ENCODE measurements at places on chromosomes 4 and X.
A peak's percentile ranks its signal among the peaks of the same experiment; 100 is the strongest.

DNA sequence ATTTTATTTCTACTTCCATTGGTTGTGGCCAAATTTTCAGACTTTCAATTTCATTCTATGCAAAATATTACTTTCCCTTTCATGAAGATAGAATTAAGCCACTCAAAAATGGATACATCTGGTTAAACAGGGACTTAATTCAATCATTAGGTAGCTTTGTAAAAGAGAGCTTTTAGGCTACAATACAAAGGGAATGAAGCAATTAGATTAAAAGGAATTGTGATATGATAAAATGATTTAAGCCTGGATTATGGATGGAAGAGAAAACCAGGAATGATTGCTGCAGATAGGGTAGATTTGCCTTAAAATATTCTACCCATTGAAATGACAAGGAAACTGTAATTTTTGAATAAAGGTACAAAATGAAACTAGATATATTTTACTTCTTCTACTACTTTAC lies 134.6 kb upstream of the PDHA2 start:
- DNase-seq, result no peak

GRCh38 chrX:11329021-11329420 lies 35.8 kb downstream of the AMELX start:
- peak; percentile 64 for DNase-seq

GRCh38 chr4:74097116-74097515 lies 1.9 kb downstream of the CXCL2 start:
- no peak for DNase-seq

DNA sequence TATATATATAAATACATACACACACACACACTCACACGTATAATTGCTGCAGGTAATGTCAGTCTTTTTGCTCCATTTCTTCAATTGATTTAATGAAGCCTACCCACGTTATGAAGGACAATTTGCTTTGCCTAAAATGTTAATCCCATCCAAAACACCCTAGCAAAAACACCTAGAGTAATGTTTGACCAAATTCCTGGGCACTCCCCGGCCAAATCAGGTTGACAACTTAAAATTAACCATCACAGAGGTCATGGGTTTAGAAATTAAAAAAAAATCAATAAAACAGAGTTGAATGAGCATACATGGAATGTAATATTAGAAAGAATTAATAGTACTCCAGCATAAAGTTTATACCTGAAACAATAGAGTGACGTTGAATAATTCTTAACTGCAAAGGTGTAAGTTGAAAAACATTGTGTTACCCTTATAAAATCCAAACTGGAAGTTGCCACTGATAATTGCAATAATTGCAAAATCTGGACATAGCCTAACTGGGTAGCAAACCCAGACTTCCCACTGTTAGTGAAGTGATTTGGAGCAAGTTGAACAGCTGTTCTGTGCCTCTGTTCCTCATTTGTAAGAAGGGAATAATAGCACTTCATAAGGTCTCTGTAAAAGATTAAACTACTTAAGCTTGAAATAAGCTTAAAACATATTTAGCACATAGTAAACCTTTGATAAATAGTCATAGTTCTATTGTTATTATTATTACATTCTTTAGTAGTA lies 2120.5 kb downstream of the PCDH7 start:
- no peak for DNase-seq

GRCh38 chr4:147734496-147734895 lies 2.6 kb downstream of the ARHGAP10 start:
- no peak for DNase-seq

- peak; percentile 23 for DNase-seq
These were observed at the start of gene PRPS2 for GRCh38 chrX:12791257-12792228. Gene PRPS2 (plus strand): TSS chrX:12791412. CDS start chrX:12791498, 86 bp downstream.

- no peak for DNase-seq
These were observed 12.5 kb downstream of the SEC24D start for GRCh38 chr4:118823471-118823870.

- no peak for DNase-seq
These were observed 46.0 kb downstream of the PHEX start for GRCh38 chrX:22078117-22078516.

- DNase-seq, result peak; percentile 85
These were observed 74.2 kb downstream of the PPA2 start for GRCh38 chr4:105399532-105400161.

DNA sequence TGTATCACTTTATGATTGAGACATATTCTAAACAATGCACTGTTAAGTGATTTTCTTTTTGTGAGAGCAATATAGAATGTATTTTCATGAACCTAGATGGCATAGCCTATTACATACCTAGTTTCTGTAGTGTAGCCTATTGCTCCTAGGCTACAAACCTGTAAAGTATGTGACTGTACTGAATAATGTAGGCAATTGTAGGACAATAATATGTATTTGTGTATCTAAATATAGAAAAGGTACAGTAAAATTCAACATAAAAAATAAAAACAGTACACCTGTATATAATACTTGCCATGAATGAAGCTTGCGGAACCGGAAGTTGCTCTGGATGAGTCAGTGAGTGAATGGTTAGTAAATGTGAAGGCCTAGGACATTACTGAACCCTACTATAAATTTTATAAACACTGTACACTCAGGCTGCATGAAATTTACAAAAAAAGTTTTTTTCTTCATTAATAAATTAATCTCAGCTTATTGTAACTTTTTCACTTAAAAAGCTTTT lies 106.7 kb downstream of the VSIG4 start:
- no peak for DNase-seq

- no peak for DNase-seq
These were observed 9.9 kb downstream of the BEND4 start for GRCh38 chr4:42142591-42142990.

- peak; percentile 48 for DNase-seq
These were observed 37.3 kb downstream of the NUDT11 start for GRCh38 chrX:51459125-51459524.

- DNase-seq, result peak; percentile 68
These were observed 257.5 kb upstream of the ANKRD50 start for GRCh38 chr4:124970011-124970410.

DNA sequence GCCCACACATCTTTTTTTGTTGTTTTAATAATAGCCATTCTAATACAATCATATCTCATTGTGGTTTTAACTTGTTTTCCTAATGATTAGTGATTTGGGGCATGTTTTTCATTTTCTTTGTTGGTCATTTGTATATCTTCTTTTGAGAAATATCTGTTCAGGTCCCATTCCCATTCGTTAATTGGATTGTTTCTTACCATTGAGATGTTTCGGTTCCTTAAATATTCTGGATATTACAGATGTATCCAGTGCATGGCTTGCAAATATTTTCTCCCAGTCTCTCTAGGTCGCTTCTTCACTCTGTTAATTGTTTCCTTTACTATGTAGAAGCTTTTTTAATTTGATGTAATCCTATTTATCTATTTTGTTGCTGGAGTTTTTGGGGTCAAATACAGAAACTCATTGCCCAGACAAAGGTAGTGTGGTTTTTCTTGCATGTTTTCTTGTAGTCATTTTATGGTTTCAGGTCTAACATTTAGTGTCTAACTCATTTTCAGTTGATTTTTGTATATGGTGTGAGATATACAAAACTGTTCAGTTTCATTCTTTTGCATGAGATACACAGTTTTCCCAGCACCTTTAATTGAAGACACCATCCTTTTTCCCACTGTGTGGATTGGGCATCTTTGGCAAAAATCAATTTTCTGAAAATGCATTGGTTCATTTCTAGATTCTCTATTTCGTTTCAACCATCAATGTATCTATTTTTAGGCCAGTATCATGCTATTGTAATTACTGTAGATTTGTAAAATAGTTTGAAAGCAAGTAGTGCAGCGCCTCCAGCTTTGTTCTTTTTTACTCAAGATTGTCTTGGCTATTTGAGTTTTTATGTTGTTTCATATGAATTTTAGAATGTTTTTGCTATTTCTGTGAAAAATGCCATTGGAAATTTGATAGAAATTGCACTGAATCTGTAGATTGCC lies 195.9 kb downstream of the SCFD2 start:
- DNase-seq, result no peak

DNA sequence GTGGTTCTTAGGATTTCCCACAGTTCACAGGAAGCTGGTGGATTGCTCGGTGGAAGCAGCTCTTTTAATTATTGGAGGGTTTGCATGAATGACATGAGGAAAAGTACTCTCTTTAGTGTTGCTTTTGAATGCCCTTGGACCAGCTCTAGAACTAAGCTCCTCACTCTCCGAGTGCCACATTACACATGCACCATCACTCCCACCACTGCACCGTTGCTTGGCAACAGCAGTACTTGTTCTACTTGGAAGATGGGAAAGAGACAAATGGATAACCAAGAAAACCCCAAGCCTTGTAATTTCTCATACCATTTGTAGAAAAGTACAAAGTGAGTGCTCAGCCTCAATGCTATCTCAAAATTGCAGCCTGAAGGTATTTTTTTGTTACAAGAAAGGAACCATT lies 620.2 kb upstream of the BOD1L1 start:
- DNase-seq, result no peak

DNA sequence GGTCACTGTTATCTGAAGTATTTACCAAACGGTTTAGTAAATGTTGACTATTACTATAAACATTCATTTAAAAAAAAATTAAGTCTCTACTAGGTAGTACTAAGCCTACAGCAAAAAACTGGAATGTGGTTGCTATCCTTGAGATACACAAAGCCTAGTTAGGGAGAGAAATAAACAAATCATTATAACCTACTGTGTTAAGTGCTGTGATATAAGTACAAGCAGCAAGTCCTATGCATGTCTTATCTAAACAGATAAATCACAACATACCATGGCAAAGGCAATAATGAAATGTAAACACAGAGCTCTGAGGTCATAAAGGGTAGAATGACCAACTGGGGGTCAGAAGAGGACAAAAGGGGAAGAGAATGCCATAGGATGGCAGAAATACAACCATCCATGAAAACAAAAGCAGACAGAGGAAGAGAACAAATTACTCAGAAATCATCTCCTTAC lies 92.2 kb downstream of the RNF150 start:
- no peak for DNase-seq

DNA sequence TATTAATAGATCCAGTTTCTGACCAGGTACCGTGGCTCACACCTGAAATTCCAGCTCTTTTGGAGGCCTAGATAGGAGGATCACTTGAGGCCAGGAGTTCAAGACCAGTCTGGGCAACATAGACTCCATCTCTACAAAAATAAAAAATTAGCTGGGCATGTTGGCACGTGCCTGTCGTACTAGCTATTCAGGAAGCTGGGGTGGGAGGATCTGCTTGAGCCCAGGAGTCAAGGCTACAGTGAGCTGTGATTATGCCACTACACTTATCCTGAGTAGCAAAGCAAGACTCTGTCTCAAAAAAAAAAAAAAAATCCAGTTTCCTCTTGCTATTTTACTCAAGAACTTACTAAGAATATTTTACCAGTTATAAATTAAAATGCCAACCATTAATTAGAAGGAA lies 91.7 kb downstream of the SLC10A6 start:
- DNase-seq, result no peak

DNA sequence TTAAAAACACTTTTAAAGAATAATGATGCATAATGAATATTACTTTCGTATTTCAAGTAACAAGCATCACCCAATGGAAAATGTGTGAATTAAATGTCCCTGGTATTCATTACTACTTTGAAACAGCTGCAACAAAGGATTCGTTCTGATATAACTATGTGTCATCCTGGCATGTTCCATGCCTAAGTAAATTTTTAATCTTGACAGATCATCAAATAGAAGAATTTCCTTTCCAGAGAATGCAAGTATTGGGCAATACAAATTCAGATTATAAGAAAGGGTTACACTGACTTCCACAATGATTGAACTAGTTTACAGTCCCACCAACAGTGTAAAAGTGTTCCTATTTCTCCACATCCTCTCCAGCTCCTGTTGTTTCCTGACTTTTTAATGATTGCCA lies 105.3 kb downstream of the SPCS3 start:
- DNase-seq, result peak; percentile 48

- DNase-seq, result no peak
These were observed 1171.0 kb upstream of the PCDH10 start for GRCh38 chr4:131978120-131978519.

GRCh38 chr4:10171055-10171454 lies 54.5 kb upstream of the WDR1 start:
- DNase-seq, result no peak

GRCh38 chrX:9627922-9628321 lies 137.7 kb downstream of the GPR143 start:
- DNase-seq, result no peak

DNA sequence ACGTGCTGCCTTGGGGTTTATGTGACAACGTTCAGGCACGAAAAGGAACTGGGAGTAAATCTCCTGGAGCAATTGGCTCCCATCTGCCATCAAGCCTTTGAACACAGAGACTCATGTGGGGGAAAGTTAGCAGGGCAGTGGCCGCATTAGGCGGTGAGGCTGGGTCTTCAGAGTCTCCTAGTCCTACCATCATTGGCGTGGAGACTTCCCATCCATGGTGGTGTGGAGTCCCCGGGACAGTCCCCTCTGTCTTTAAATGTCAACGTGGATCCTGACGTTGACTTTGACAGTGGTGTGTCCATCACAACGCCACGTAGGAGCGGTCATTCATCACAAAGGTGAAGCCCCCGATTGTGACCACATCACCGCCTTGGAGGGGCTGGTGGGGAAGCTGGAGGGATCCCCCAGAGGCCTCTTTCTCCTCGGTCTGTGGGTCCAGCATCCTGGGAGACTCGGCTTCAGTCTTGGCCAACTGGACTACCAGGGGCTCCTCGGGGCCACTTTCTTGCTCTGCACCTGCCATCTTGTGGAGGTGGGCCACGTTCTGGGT lies 21.8 kb downstream of the CRLF2 start:
- DNase-seq, result no peak

GRCh38 chrX:5648941-5649568 lies 579.6 kb downstream of the NLGN4X start:
- no peak for DNase-seq

GRCh38 chr4:184588893-184589292 lies 60.4 kb downstream of the CASP3 start:
- DNase-seq, result peak; percentile 31

GRCh38 chr4:80538276-80538926 lies 202.9 kb downstream of the CFAP299 start:
- peak; percentile 53 for DNase-seq

DNA sequence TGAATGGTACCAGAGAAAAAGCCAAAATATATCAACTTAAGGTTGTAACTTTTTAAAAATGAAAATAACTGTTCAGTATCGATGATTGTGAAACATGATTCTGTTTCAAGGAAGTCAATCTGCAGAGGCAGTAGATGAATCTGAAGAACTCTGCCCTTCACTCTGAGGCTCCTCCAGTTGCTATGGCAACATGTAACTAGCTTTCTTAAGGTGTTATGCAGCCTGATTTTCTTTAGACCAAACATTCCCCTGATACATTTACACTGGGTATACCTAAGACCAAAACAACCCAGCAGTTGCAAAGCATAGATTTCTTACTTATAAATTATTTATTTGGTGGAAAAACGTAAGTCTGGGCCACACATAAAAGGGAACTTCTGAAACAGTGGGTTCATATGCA lies 133.6 kb upstream of the RASGEF1B start:
- DNase-seq, result no peak
